ENCODE measurements at places on chromosomes 5 and 9.

DNA sequence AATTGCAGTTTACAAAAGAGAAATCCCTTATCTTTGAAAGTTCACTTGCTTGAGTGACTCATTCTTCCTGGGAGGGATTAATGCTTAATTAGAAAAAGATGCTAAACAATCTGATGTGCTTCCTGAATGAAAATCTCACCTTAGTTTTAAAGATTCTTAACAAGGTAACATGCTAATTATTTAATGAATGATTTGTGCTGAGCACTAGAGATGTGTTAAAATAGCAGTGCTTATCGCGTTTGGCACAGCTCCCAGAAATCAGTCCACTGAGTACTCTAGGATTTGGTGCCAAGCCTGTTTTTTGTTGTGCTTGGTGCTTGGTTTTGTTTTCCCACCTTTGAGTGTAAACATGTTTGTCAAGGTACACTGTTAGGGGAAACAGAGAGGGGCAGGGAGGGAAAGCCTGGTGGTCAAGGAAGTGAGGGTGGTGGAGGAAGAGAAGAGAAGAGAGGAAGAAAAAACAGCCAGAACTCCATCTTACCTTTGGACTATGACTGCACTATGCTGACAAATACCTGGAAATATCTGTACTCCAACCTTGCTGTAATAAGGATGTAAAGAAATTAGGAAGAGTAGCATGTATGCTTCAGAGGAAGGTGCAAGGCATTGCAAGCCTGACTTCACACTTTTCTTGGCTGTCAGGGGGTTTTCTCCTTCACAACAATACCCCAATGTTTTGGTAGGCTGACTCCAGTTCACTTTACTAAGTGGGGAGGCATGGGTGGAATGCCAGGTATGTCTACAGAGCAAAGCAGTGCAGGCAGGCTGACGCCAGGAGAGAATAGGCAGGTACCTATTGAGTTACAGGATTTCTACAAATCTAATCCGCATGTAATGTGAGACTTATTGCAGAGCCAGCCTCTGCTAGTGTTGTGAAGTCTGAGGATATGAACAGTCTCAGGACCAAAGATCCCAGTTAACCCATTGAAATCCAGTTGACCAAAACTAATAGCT is 157.2 kb upstream of the ISL1 start:
- no peak for DNase-seq

GRCh38 chr5:56323505-56323904 is 90.4 kb upstream of the ANKRD55 start:
- no peak for DNase-seq

GRCh38 chr5:67360047-67360446 is 163.4 kb upstream of the CD180 start:
- DNase-seq, result no peak

DNA sequence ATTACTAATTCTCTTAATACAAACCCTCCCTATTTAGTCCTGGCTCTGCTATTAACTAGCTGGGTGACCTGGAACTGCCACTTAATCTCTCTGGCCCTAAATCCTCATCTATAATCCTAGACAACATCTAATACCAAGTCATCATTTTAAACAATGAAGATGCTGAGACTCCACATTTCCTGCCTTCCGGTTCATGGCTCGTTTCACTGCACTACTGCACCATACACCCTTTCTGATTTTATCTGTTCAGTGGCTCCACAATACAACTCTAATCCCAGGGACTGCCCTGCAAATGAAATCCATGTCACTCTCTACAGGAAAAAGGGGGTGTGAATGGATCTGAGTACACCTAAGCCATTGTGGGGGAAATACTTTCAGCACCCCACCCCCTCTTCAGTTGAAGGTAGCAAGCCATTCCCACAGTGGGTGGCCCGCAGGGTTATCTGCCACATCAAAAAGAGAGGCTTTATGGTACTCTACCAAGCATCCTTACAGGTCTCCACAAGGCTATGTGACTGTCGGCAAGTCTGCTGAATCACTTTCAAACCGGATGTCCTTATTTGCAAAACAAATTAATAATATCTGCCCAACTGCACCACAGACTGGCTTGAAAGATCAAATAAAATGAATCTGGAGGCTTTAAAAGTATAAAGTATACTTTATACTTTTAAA is 89.5 kb downstream of the EPB41L4A start:
- DNase-seq, result no peak

- no peak for DNase-seq
Measured at GRCh38 chr5:145479271-145479670, 355.9 kb downstream of the PRELID2 start.

GRCh38 chr5:153974131-153974812 is 64.4 kb downstream of the FAM114A2 start:
- no peak for DNase-seq

- DNase-seq, result no peak
Measured at GRCh38 chr5:50965654-50966375, 299.4 kb downstream of the PARP8 start.

- no peak for DNase-seq
Measured at GRCh38 chr5:9832921-9833320, 202.8 kb upstream of the TAS2R1 start.

DNA sequence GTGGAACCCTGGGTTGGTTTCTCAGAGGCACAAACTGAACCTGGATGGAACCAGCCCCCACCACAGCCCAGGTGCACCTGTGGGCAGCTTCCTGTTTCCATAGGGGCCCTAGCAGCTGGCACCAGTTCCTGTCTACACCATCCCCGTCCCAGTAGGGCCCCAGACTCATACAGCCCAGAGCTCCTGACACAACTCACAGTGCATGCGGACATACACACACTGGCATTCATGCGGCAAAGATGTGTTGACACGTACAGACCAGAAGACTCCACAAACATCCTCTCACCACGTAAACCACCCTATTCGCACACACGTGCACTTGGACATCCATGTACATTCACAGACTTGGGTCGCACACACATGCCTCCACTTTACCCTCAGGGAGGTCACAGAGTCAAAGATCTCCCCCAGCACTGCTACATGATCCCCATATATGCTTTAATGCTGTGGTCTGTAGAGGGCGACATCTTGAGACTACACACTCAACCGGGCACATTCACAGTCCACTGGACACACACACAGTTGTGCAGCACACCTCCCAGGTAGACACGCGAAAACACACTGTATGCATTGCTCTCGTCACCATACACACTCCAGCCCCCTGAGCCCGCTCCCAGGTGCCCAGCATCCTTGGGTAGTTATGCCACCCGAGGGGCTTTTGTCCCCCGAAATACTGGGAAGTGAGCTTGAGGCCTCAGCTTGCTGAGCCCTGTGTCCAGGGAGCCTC is 22.4 kb downstream of the CXXC5 start:
- DNase-seq, result no peak

DNA sequence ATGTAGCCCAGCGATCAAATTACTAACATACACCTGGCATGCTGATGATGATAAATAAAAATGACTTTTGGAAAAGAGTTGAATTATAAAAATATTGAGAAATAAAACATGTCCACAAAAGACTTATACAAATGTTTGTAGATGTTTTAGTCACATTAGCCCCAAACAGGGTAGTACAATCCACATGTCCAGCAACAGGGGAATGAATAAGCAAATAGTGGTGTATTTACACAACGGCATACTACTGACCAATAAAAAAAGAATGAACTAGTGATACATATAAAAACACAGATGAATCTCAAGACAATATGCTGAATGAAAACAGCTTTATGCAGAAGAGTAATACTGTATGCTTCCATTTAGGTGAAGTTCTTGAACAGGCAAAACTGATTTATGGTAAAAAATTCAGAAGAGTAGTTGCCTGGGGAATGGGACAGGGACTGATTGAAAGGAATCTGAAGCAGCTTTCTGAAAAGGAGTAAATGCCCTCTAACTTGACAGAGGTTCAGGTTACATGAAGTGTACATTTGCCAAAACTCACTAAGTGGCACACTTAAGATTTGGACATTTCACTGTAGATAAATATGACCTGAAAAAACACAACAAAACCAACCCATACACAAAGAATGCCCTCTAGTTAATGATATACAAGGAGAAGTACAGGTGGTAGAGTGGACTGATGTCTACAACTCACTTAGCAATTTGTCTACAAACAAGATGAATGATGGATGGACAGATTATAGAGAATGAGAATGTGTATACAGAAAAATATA is 35.4 kb downstream of the ACTL7A start:
- DNase-seq, result no peak

GRCh38 chr5:134063188-134063820 is 51.2 kb upstream of the TCF7 start:
- no peak for DNase-seq

DNA sequence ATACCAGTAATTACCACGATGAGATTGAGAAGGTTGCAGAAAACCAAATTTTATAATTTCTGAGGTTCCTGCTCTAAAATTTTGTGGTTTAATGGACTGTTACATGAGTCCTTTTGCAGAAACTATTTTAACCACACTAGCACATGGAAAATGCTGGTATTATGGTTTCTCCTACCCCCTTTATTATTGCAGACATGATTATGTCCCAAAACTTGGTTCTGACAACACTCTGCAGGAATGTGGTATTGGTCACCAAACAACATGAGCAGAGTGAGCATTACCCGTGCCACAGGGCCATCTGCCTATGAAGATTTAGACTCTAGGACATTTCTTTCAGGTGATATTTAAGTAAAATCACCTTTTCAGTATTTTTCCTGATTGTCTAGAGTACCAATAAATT is 2.8 kb upstream of the ECM2 start:
- DNase-seq, result no peak

- no peak for DNase-seq
Measured at GRCh38 chr9:107586493-107586892, 96.9 kb upstream of the KLF4 start.

DNA sequence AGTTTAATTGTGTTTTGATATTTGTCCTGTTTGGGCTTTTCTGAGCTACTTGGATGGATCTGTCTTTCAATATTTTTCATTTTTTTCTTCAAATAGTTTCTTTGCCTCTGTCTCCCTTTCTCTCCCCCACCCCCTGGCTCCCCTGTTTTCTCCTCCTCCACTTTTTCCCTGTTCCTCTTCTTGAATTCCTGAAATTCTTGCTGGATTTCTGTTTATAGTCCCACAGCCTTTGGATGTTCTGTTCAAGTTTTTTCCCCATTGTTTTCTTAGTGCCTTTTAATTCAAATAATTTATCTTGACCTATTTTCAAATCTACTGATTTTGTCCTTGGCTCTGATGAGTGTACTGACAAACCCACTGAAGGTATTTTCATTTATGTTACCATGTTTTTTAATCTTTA is 113.0 kb downstream of the VPS13A start:
- DNase-seq, result no peak

DNA sequence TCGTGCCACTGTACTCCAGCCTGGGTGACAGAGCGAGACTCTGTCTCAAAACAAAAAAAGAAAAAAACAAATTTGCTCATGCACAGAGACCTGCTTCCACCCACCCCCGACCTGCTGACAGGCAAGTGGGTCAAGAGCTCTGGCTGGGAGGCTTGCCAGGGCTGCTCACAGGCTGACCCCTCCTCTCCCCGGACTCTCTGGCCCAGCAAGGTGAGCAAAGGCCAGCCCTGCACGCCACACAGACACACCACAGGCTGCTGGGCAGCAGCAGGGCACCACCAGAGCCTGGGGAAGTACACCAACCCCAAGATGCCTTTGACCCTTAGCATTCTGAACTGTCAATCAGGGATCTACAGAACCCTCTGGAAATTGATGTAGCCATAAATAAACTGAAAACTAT is 29.2 kb downstream of the NSUN2 start:
- no peak for DNase-seq

DNA sequence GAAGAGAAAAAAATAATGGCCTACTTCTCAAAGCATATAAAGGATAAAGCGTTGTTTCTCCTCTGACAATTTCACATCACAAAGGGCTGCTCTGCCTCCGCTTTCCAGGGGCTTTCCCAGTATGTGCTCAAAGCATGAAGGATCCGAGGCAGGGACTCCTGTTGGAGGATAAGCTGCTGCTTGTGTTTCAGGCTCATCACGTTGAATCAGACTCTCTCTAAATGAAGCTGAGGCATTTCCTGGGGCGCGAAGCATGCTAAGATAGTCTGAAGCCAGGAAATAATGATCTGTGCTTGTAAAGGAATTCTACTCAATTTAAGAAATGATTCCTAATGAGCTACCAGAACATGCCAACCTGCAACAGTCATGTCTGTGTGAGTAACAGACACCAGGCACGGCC is 97.5 kb downstream of the MARCHF11 start:
- DNase-seq, result no peak

DNA sequence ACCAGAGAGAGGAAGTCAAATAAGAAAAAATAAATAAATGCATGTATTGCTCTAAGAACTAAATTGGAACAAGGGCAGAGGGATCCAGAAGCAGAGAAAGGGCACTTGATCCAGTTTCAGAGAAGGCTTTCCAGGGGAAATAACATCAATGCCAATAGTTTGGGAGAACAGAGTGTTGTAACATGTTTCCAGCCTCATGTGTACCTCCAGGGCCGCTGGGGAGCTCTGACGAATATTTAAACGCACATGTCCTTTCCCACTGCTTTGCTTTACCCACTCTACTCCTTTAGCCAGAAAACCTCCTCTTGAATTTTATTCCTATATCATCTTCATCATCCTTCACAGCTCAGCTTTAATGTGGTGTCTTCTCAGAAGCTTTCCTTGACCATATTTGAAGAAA is 233.7 kb downstream of the ENC1 start:
- no peak for DNase-seq

- no peak for DNase-seq
Measured at GRCh38 chr9:29981013-29981412, 2403.4 kb upstream of the ACO1 start.

DNA sequence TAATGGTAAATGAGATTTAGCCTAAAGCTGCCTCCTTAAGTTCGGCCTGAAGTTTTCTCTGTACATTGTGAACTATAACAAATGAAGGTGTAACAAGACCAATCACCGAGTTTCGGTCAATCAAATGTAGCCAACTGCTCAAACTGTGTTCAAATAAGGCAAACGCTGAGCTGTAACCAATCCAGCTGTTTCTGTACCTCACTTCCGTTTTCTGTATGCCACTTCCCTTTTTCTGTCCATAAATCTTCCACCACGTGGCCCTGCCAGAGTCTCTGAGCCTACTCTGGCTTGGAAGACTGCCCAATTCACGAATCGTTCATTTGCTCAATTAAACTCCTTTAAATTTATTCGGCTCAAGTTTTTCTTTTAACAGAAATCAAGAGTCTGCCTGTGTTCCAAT is 193.5 kb upstream of the KLF9 start:
- DNase-seq, result no peak

GRCh38 chr9:104555521-104555920 is 13.4 kb upstream of the OR13C8 start:
- no peak for DNase-seq

DNA sequence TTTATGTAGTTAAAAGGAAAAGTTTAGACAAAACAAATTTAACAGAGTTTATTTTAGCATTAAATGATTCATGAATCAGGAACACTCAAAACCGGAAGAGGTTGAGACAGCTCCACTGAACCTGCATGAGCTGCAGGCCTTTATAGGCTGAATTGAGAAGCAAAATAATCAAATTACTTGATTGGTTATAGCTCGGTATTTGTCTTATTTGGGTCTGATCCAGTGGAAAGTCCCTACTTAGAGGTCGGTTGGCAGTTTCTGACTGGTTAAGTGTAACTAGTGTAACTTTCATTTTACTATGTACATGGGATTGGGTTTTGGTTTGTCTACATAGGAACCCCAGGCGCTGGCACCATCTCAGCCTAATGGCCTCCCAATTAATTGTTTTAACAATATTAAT is 74.1 kb upstream of the PIK3R1 start:
- no peak for DNase-seq

GRCh38 chr5:8807636-8808035 is 738.2 kb downstream of the SEMA5A start:
- DNase-seq, result no peak

GRCh38 chr5:57947181-57947580 is 464.6 kb upstream of the ACTBL2 start:
- DNase-seq, result no peak

Data from stimulated activated CD8-positive, alpha-beta memory T cell treated with anti-CD3 and anti-CD28 coated beads, Interleukin-7, amount 100 ng/mL, for 1 hour (primary cell).